Endothelial cell of umbilical vein (primary cell): ENCODE measurements at places on chromosomes 13 and 19. TPM values are rescaled to one million over a fixed set of nuclear protein-coding genes. Genes with fewer than 3 reads are reported as not detected.

The TLE2 gene
- 38.8 and 42.5 TPM in 2 replicates for total RNA-seq

The NRTN gene
- total RNA-seq: 0.30 TPM in 1 of 2 replicates, not detected in the other

The KIR2DL1 gene
- not detected in 2 replicates for total RNA-seq

The CACNG8 gene
- total RNA-seq: 1.7 and 3.0 TPM in 2 replicates

The ALKBH7 gene
- total RNA-seq: 48.8 and 50.4 TPM in 2 replicates

The PROZ gene
- total RNA-seq: not detected in 2 replicates
